Endothelial cell (in vitro differentiated cells): ENCODE measurements at places on chromosomes 2 and 18.

- DNase-seq = no peak
Measured at GRCh38 chr2:172448544-172449267, 21.3 kb downstream of the ITGA6 start.

DNA sequence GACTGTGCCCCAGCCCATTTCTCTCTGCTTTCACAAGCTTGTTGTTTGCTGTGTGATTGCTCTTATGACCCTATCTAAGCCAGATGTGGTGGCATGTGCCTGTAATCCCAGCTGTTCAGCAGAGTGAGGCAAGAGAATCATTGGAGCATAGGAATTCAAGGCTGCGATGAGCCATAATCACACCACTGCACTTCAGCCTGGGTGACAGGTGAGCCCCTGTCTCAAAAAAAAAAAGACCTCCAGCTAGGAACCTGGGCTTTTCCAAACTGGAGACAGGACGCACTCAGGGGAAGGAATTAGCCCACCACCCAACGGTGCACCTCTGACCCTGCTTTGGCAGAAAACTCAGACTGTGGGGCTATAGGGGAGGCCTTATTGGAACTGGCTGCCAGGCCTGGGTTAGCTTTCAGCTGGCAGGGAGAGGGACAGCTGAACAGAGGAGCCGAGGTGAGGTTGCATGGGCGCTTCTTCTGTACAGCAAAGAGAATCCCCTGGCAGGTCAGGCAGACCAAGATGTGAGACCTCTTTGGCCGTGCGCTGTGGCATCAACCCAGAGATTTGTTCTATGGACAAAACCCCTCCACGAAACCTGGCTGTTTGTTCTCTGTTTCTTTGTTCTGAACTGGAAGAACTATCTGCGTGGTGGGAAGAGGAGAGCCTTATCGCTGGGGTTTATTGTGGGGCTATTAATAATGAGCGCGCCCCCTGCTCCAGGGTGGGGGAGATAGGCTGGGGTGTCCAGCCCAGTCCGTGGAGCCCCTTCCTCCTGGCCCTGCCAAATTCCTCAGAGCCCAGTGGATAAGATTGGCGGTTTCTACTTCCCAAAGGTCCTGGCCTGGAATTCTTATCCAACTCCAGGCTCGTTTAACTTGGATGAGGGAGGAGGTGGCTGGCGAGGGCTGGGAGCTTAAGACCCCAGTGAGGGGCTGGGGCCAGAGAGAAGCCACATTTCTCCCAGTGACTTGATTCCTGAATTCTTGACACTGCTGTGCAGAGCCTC is 38.8 kb upstream of the SMAD7 start:
- DNase-seq = no peak

DNA sequence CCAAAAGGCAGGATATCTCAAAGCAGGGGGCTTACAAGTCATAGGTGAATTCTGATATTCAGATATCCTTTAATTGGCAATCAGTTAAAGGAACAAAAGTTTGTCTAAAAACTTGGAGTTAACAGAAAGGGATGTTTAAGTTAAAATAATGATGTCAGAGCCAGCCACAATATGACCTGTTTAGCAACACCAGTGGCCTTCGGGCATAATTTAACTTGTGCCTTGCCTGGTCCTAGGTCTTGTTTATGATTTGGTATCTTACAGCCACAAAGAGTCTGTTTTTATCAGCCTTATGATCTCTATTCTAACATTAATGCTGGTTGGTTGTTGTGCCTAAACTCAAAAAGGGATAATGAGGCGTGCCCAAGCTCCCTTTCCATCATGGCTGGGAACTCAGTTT is 252.9 kb downstream of the RNF152 start:
- DNase-seq = no peak

- no peak for DNase-seq
Measured at GRCh38 chr2:231167745-231168459, 30.5 kb upstream of the ARMC9 start.

DNA sequence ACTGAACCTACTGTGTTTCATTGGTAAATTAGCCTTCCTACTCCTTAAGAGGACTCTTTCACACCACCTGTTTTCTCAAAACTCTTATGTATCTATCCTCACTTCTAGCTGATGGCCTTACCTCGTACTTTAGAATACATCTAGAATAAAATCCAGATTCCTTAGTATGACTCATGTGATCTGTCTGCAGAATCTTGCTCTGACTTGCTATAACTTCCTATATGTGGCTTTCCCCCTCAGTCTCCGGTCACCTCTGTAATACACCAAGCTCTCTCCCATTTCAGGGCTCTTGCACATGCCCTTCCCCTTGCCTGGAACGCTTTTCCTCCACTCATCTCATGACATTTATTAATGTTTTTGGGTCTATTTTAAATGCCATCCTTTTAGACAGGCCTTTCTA is 95.6 kb upstream of the LHCGR start:
- DNase-seq = no peak

- no peak for DNase-seq
Measured at GRCh38 chr2:237549643-237550415, 16.5 kb upstream of the PRLH start.

DNA sequence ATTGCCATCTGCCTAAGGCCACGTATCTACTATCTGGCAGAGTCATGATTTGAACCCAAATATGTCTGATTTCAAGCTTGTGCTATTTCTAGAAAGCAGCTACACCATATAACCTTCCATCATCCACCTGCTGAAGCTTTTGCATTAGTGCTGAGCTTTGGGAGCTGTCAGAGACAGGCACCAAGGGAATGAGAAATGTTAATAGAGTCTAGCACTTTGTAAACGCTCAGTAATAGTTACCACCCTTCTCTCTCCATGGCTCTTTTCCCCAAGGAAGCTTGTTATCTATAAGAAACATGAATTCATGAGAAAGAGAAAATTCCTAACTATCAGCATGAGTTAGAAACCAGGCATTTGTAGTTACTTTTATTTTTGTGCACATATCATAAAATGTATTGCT is 151.5 kb downstream of the CPS1 start:
- no peak for DNase-seq

DNA sequence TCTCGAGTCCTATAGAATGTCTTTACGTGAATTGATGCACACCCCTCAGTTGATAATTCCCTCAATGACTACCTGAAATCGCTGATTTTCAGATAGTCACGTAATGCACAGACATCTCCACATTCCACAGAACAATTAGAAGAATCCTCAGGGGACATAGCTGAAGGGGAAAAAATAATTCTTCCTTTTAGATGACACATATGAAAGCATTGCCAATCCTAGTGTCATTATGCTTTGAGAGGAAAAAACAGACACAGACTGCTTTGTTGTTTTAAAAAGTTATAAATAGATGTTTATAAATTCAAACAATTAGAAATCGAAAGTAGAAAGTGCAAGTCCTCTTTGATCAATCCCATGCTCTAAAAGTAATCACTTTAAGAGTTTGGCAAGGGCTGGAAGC is 100.6 kb upstream of the FN1 start:
- no peak for DNase-seq

DNA sequence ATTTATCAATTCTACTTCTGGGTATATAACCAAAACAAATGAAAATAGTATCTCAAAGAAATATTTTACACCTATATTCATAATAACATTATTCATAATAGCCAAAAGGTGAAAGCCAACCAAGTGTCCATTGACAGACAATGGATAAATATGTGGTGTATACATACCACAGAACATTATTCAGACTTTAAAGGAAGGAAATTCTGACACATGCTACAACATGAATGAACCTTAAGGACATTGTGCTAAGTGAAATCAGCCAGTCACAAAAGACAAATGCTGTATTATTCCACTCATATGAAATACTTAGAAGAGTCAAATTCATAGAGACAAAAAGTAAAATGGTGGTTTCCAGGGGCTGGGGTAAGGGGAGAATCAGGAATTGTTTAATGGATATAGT is 370.5 kb upstream of the CHAC2 start:
- DNase-seq = no peak

DNA sequence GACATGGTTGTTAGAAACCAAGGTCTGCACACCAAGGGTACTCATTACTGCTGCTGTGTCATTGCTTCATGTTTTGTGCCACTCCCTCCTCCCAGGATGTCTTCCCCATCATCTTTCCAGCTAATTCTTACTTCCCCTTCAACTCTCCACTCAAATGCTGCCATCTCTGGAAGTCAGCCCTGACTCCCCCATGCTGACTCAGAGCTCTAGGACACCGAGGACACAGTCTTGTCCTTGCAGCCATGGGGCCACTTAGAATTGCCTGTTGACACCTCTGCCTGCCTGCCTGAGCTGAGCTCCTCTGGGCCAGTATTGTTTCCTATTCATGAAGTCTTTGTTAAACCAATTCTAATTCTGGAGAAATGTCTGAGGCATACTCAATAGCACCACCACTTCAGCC is 100.2 kb downstream of the GYPC start:
- DNase-seq = no peak

- no peak for DNase-seq
Measured at GRCh38 chr2:8740136-8740535, 58.3 kb downstream of the ID2 start.

DNA sequence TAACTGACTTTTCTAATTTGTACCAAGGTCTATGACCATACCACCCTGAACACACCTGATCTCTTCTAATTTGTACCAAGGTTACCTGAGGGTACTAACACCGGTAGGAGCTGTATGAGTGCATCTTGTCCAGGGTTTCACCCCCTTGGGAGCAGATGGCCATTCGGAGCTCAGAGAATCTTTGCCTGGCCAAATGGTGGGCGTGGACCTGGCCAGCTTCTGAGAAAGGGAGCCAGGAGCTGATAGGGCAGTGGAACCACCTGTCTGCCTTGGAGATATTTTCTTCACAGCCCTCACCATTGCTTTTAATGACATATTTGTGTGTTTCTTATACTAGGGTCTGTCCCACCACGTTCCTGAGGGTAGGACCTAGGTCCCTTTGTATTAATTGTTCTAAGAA is 188.9 kb downstream of the LDLRAD4 start:
- no peak for DNase-seq

- no peak for DNase-seq
Measured at GRCh38 chr2:49005261-49005660, 149.1 kb downstream of the FSHR start.

GRCh38 chr2:124258140-124258880 is 233.2 kb downstream of the CNTNAP5 start:
- DNase-seq = no peak

DNA sequence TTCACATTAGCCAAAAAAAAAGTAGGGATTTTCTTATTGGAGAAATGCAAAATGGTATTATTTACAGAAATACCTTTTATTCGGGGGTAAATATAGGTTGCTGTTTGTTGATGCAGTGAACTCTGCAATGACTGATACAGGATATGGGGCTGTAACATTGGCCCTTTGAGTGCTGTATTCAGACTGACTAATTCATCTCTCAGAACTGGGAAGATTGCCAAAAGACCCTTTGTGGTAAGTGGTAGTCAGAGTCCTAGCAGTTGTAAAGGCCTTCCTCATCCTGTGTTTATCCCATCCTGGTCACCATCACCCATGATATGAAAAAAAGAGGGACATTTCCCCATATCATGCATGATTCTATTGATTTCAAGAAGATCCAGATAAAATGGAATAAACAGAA is 14.0 kb upstream of the DCC start:
- no peak for DNase-seq
